ENCODE measurements at places on chromosomes 6 and 20.

DNA sequence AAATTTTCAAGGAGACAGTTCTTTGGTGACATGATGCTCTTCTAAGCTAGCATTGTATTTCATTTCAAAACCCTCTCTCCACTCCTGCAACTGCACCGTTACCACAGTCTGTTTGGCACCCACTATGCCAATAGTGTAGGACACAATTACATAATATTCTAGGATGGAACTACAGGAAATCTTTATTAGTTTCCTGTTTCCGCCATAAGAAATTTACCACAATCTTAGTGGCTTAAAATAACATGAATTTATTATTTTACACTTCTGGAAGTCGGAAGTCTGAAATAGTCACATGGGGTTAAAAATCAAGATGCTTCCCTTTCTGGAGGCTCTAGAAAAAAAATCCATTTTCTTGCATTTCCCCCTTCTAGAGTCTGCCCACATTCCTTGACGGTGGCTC, 733.1 kb downstream of the HDGFL1 start:
- no peak for DNase-seq

GRCh38 chr6:2738373-2738979, 12.2 kb downstream of the MYLK4 start:
- peak; percentile 47 for DNase-seq

DNA sequence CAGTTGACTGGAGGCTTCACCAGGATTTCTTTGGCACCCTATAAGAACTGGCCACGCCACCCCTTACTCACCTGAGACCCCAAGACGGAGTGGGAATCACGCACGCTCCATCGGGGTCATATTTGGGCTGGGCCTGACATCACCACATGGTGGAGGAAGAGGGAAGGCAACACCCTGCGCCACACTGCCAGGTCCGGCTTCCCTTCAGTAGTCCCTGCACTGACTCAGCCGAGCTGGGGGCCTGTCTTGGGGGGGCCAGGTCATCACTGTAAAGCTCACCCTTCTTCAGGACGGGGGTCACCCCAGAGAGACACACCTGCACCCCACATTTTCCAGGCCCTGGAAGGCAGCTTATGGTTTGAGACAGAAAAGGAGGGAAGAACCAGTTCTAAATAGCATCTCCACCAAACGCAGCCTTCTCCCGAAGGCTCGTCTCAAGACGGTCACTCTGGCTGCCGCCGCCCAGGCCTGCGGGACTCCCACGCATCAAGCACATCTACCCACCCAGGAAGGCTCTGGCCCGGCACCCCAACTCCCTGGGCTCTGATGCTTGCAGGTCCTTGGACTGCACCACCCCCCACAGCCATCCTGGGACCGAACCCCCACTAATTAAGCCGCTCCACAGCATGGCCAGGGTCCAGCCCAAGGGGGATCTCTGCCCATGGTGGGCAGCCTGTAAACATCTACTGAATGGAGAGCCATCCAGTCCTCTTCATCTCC, 51.8 kb downstream of the GINS1 start:
- DNase-seq = no peak

DNA sequence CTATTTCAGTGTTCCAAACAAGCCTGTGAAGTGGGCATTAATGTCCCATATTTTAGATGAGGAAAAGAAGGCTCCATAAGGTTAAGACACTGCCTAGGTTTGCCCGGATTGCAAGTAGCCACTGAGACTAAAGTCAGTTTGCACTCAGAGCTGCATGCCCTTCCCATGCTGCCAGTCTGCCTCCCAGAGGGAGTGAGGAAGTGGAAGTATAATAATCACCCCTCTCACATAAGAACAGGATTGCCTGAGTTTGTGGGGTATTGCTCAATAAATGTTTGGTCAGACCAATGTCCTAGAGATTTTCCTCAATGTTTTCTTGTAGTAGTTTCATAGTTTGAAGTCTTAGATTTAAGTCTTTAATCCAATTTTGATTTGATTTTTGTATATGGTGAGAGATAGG, 43.9 kb upstream of the CLIC5 start:
- no peak for DNase-seq

DNA sequence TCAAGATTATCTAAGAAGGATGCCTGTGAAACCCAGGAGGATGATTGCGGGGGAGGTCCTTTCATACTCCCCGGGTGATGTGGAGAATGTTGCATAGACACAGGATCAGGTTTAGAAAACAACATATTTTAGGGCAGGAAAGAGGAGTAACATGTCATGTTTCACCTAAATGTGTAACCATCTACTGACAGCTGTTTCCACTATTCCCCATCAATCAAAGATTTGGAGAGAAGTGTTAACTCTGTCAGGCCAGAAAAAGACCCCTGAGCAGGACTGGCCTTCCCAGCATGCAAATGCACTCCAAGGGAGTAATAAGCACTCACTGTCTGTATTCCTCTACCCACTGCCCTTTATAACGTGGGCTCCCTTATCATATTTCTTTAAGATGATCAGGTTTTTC, 148.0 kb upstream of the KCNK16 start:
- no peak for DNase-seq

GRCh38 chr6:110140650-110141049, 38.8 kb downstream of the WASF1 start:
- DNase-seq = no peak

- no peak for DNase-seq
Measured at GRCh38 chr20:13412806-13413445, 191.9 kb downstream of the ISM1 start.

GRCh38 chr20:17507032-17507431, 24.1 kb downstream of the BFSP1 start:
- DNase-seq = no peak

DNA sequence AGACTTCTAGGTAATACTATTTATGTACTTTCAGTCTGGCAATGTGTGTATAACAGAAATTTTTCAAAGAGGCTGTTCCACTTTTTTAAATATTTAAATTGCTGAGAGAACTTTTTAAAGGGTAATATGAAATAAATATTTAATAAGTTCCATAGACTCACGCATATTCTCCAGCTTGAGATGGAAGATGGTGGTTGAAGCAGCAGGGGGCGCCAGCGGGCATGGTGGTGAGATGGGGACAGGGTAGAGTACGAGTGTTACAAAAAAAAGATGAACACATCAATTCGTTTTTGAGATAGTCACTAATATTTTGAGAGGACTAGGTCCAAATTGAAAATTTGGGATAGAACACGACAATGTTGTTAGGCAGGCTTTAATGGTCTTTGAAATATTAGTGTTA, 68.4 kb downstream of the RSPO3 start:
- peak; percentile 45 for DNase-seq

DNA sequence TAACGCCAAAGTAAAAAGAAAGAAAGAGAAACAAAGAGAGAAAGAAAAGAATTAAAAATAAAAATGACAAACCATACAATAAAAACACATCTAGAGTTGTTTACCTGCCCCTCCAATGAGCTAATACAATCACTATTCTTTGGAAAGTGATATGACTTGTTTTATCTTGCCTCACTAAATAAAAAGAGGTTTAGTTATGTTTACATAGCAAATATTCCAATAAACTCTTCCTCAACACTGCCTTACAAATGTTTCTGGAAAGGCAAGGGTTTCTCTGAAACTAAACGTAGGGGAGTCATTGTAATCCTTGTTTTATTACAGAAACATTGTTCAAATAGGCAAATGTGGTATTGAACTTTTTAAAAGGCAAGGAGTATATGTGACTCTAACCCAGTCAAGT, 396.2 kb downstream of the EPM2A start:
- no peak for DNase-seq

- DNase-seq = no peak
Measured at GRCh38 chr6:19465760-19466159, 371.4 kb upstream of the ID4 start.
